ENCODE measurements at places on chromosomes 3 and 15.

DNA sequence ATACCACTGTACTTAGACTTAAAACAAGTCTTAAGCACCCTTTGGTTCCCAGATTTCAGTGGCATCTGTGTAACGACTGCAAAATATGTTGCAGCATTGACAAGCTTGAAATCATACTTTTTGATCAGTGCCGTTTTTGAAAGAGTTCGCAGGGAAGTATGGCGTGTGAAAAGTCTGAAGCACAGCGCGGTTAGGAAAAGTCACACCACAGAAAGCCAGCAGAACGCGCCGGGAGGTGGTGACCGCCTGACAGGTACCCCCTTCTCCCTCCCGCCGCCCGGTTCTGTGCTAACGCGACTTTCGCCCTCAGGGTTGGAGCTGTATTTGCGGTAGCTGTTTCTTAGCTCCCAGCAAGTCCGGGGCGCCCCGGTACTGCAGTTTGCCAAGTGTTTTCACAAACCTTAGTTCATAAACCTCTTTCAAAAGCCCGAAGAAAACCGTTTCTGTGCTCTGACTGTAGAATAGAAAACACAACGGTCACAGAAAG lies 481 bp upstream of the CRYBG3 start:
- no peak for DNase-seq

GRCh38 chr3:1616744-1617143 lies 481.9 kb upstream of the CNTN4 start:
- DNase-seq: no peak

DNA sequence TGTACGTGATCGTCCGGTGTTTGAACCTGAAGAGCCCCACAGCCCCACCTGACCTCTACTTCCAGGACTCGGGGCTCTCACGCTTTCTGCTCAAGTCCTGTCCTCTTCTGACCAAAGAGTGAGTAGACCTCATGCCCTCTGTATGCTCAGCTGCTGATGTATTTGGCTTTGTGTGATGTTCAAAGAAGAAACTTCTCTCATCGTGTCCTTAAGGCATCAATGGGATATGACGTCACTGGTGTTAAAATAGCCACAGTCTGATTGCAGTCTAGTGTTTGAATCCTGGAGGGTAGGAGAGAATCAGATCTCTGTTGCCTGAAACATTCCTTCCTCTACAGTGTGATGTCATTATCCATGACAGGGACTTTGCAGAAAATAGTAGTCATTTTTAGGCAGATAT lies 28.1 kb downstream of the ABHD2 start:
- DNase-seq: no peak

DNA sequence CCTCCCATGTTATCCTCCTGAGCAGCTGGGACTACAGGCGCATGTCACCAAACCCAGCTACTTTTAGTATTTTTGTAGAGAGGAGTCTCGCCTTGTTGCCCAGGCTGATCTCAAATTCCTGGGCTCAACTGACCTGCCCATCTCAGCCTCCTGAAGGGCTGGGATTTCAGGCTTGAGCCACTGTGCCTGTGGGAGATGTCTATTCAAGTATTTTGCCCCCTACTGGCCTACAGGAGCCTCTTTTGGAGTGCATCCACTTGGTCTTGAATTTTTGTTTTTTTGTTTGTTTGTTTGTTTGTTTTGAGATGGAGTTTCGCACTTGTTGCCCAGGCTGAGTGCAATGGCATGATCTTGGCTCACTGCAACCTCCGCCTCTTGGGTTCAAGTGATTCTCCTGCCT lies 3.2 kb upstream of the DHX30 start:
- no peak for DNase-seq
